Thoracic aorta (tissue), 2 donors: ENCODE measurements at places on chromosomes 1 and 21. TPM values are rescaled to one million over a fixed set of nuclear protein-coding genes. Genes with fewer than 3 reads are reported as not detected.

ST6GALNAC5 gene
- 19.8 TPM for total RNA-seq

OR10J1 gene
- total RNA-seq = not detected

FTCD gene
- 0.27 TPM for total RNA-seq

LAD1 gene
- 0.41 TPM for total RNA-seq
